T1000 (cell line): ENCODE measurements at places on chromosomes 12 and 14.

GRCh38 chr14:100104006-100104352, 38.8 kb downstream of the EVL start:
- DNase-seq: no peak

- no peak for DNase-seq
These were observed 21.7 kb downstream of the FBRSL1 start for GRCh38 chr12:132511516-132512196.

- no peak for DNase-seq
These were observed 142.6 kb upstream of the PDZRN4 start for GRCh38 chr12:41045509-41045908.

GRCh38 chr14:59863806-59864525, 6.6 kb downstream of the RTN1 start:
- DNase-seq: no peak

GRCh38 chr12:90229407-90230170, 521.0 kb upstream of the ATP2B1 start:
- DNase-seq: no peak

DNA sequence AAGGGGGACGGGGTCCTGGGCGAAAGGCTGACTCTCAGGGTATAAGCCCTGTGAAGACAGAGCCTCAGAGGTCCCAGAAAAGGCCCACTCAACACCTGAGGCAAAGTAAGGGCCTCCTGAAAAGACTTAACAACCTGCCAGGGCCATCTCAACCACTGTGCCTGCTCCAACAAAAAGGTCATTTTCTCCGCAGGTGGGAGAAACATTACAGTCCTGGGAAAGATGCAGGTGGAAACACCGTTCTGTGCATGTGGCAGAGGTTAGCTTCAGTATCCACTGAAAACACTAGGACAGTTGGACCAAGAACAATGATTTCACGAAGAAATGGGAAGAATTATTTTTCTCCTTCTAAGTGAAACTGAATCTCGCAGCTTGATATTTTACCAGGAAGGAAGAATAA, 50.9 kb downstream of the CCDC88C start:
- no peak for DNase-seq

- DNase-seq: no peak
These were observed at the start of gene OTOGL for GRCh38 chr12:80099259-80099658. TSS of gene OTOGL (plus strand) at chr12:80099537. CDS start at chr12:80209432, 109,895 bp downstream.

DNA sequence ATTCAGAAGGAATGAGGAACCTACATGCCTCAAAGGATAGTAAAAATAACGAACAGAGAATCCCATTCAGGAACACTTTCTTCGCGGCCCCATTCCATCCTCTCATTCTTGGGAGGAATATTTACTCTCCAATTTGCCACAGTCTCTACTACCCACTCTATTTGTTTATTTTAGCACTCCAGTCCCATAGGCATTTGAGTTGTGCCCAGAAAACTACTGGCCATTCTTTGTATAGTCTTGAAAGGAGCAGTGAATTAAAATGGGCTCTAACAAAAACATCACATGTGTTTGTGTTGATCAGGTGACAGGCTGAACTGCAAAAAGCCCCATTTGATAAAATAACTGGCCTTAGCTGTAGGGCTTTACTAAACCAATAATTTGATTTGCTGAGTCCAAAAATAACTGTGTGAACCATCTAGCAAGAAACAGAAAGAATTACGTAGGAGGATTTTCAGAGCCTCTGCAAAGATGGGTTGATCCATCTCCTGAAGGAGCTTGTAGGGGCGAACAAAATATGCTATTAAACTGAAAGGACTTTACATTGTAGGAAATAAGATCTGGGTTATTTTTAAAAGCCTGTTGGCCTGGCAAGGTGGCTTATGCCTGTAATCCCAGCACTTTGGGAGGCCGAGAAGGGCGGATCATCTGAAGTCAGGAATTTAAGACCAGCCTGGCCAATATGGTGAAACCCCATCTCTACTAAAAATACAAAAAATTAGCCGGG, 142.3 kb upstream of the CPNE8 start:
- no peak for DNase-seq

- no peak for DNase-seq
These were observed 14.8 kb upstream of the DYRK2 start for GRCh38 chr12:67633708-67634107.

DNA sequence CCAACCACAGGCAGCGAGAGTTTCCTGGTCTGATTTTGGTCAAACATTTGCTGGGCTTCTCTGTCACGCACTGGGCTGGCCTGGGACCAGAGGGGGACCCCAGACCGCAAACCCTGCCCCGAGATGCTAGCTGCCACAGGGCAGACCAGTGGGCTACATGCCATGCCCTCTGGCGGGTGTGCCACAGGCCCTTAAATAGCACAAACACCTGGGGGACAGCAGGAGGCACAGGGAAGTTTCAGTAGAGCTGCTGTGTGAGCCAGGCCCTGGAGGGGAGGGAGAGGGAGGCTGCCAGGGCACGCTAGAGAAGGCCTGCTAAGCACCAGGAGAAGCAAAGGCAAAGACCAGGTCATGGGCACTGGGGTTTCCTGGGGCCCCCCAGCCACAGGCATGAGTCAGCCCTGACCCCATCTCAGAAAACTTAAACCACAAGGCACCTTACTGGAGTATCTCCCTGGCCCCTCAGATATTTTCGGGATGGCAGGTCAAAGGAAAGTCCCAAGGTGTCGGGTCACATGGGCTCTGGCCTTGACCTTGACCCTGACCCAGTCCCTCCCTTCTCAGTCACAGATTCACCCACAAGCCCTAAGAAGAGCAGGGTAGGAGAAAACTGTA, 29.2 kb downstream of the ITPK1 start:
- DNase-seq: no peak

DNA sequence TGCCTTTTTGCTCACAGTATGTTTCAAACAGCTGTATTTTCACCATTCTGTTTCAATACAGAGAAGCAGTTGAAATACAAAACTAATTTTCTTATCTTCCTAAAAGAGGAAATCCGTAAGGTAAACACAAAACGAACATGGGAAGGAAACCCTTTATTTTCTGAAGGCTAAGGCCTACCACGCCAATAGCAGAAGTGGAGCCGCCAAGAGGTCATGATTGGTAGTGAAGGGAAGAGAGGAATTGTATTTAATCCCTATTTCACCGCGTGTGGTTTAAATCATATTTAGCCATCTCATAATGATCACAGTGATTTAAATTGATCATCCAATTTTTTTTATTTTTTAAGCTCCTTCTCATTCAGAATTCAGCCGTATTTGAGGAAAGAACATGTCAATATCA, 398.2 kb downstream of the PRKD1 start:
- no peak for DNase-seq

DNA sequence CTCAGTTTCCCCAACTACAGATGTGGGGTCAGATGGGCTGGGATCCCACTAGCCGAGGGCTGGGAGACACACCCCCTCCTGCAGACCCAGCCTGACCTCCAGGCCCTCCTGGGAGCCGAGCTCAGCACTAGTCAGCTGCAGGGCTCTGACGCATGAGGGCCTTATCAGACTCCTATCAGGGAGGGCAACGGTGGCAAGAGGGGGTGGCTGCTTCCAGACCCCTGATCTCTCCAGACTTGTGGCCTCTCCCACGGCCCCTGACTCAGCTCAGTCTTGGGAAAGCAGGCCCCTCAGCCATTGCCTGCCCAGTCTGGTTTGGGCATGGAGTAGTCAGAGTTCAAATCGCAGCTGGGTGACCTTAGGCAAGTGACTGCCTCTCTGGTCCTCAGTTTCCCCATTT, 2.5 kb downstream of the RASAL1 start:
- DNase-seq: no peak

GRCh38 chr14:32298346-32298745, 30.8 kb upstream of the AKAP6 start:
- no peak for DNase-seq

- DNase-seq: no peak
These were observed 69.3 kb downstream of the EEA1 start for GRCh38 chr12:92859650-92860386.

DNA sequence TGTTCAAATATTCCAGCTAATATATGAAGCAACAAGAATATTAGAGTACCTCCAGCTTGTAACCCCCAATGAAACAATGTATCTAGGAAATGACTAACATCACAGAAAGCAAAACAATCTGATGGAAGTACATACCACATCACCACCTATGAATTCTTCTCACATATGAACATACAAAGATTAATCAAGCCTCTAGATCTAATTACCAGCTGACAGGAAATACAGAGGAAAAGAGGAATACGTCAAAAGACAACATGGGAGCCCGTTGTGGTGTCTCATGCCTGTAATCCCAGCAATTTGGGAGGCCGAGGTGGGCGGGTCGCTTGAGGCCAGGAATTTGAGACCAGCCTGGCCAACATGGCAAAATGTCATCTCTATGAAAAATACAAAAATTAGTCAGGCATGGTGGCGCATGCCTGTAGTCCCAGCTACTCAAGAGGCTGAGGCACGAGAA, 7.5 kb downstream of the NEDD8 start:
- DNase-seq: no peak

- DNase-seq: no peak
These were observed 181.3 kb downstream of the CCDC59 start for GRCh38 chr12:82176761-82177490.

GRCh38 chr12:120890963-120891362, 13.2 kb downstream of the SPPL3 start:
- DNase-seq: no peak
